ENCODE measurements at places on chromosomes 5 and 9.
A peak's percentile ranks its signal among the peaks of the same experiment; 100 is the strongest.

DNA sequence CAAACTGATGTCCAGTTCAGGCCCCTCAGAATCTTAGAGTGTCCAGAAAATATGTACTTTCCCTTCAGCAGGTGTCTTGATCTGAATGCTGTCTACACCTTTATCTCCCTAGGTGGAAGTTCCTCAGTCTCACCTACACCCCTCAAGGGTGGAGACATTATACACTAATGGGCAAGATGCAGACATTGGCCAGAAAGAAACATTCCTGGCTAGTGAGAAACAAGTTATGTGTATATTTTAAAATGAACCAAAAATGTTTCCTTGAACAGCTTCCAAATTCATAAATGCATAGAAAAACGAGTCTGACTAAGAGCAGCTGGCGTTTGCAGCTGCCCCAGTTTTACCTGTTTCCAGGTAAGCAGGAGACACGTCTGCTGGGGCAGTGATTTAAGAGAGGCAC, 140.5 kb upstream of the IRX4 start:
- no peak for DNase-seq

GRCh38 chr5:1959231-1959630, 76.5 kb upstream of the IRX4 start:
- no peak for DNase-seq

- DNase-seq, result no peak
Observed at GRCh38 chr9:126872516-126872915, 12.1 kb downstream of the ZBTB34 start.

DNA sequence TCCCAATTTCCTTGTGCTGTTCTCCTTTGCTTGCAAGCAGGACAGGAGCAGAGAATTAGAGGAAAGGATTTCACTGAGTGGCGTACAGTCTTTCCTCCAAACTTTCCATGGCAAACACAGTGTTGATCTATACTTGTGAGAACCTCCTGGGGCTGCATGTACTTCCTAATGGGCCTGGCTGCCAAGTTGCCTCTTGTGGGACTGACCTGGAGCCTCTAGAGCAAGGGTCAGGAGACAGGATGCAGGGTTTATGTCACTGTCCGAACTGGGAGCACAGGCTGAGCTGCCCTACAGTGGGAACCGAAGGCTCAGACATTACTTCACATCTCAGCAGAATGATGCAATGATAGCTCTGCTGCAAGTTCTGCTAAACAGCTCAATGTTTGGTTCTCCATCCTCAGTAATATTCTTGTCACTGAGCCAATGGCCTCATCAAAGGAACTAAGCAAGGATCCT, 102.3 kb downstream of the ENC1 start:
- no peak for DNase-seq

GRCh38 chr5:129716235-129716634, 31.7 kb upstream of the MINAR2 start:
- DNase-seq, result no peak

DNA sequence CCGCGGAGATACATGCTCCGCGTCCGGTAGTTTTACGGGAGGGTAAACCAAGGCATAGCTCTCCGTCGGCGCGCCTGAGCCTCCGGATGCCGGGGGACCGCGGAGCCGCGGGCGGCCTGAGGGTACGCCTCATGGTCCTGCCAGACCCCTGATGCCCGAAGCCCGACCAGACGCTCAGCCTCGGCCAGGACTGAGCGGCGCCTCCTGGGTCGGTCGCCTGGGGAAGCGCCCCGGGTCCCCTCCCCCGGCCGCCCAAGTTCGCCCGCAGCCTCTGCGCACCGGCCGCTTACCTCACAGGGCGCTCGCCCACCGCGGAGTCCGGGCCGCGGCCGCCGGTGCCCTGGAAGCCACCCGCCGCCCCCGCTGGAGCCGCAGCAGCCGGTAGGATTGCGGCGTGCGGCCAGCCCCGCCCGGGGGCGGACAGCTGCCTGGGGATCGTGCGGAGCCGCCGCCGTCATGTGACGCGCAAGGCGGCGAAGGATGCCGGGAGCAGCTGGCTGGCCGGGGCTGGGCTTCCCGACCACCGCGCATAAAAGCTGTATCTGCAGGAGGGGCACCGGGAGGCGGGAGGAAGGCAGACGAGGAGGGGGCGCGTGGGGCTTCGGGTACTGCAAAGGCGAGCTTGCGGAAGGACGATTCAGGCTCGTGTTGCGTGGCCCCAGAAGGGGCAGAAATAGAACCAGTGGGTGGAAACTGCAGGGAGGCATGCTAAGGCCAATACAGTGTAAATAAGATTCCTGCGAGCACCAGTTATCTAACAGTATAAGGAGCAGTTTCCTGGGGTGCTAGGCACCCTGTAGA, at the start of gene FBXO10:
Gene FBXO10 (minus strand): TSS at position 460 of the 801 bp plus-strand sequence. CDS start 34,612 bp downstream, outside the sequence.
- peak; percentile 88 for DNase-seq

- DNase-seq, result no peak
Observed at GRCh38 chr5:95780597-95780996, 41.9 kb downstream of the GLRX start.

GRCh38 chr9:14515571-14516198, 177.5 kb downstream of the ZDHHC21 start:
- no peak for DNase-seq

- no peak for DNase-seq
Observed at GRCh38 chr5:100772006-100772405, 131.1 kb downstream of the ST8SIA4 start.

- no peak for DNase-seq
Observed at GRCh38 chr5:166370928-166371690, 1920.3 kb upstream of the WWC1 start.

GRCh38 chr9:71213633-71214032, 92.2 kb upstream of the TRPM3 start:
- no peak for DNase-seq

DNA sequence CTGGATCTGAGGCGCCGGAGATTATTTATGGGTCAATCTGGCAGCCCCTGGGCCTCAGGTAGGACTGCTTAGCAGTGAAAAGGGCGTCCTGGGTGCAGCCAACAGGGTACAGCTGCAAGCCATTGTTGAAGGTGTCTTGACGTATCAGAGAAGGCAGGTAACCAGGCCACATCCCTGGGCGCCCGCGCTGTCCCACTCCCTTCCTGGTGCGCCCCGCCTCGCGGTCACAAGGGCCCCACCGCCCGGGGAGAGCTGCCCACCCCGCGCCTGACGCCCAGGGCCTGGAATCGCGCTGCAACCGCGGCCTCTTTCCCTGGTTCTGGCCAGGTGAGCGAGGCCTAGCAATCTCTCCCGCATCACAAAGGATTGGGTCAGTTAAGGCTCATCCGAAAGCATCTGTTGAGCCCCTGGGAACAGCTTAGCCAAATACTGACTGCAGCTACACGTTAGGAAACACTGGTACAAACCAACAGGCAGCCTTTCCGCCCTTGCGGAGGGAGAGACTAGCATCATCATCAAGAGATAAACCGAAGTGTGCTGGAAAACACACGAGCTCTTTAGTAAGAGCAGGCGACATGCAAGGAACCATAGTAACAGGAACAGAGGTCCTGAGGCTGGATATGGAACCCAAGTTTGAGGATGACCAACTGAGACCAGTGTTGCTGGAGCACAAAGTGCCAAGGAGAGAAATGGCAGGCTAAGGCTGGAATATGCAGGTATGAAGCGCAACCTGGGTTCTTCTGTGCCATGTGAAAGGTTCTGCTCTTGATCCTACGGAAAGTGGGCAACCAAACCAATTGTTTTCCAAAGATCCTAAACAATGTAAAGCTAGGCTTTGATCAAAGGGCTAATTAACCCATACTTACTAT, 3.6 kb downstream of the RPS23 start:
- DNase-seq, result no peak

GRCh38 chr5:77629509-77630113, 8.9 kb downstream of the OTP start:
- DNase-seq, result no peak

- DNase-seq, result no peak
Observed at GRCh38 chr9:128706671-128707381, 4.5 kb downstream of the PKN3 start.

GRCh38 chr5:73387149-73387591, 61.4 kb downstream of the FOXD1 start:
- no peak for DNase-seq

GRCh38 chr5:1227667-1228066, 2.5 kb downstream of the SLC6A18 start:
- DNase-seq, result no peak

- no peak for DNase-seq
Observed at GRCh38 chr9:36110434-36110833, 26.1 kb upstream of the GLIPR2 start.

DNA sequence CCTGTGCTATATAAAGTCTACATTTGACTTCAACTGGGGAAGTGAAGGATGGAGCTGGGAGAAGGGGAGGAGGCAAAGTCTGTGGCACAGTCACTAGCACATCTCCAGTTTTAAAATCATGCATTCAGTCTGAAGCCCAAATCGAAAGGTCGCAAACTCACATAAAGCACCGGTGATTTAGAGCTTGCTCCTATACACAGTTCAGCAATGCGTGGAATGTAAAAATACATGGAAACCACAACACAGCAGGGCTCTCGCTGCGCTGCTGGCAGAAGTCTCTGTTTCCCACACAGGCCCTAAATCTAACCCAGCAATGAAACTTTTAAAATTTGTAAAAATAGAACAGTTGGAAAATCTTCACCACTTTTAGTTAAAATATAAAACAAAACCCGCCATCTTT, 68.2 kb downstream of the EBF1 start:
- no peak for DNase-seq

GRCh38 chr5:179830818-179831468, 10.2 kb downstream of the SQSTM1 start:
- DNase-seq, result no peak

DNA sequence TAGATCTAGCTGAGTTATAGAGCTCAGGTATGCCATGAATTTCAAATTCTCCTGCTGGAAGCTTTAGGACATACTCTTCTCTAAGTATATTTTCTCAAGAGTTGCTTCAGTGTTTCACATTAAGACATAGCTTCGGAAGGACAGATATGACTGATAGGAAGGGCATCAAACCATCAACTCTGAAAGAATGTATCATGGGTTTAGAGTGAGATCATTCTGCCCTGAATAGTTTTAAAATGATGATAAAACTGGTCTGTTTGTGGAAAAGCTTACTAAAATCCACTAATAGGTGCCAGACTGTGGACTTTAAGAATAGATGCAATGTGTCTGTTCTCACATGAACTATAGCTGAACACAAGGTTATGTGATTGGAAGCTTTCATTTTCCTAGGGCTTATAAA, 8.4 kb downstream of the SPEF2 start:
- no peak for DNase-seq

GRCh38 chr5:32421075-32421474, 23.5 kb downstream of the ZFR start:
- no peak for DNase-seq

DNA sequence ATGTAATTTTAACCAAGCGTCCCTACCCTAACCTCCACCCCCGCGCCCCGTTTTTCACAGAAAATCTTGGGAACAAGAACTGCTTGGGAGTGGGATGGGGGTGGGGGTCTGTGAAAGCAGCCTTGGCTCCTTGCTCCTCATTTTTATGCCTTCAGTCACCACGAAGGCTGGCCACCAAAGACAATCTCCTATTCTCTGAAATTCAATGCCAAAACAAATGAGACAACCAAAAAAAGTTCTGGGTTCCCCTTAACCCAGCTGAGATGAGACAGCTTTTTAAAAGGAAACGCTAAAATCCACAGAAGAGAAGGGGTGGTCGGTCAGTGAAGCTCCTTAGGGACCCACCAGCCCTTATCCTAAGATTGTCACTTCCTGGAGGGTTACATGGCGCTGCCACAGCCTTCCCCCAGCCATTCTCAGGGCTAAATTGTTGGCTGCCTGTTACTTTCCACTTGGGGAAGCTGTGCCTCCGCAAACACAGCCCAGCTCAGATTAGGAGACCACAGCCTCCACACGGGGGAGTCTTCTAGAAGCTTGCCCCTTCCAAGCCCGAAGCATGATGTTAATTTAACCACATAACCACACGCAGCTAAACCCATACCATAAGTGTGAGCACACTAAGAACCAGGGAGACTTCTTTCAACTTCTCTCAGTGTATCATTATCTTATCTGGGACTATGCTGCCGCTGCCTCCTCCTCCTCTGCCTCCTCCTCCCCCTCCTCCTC, 136.3 kb downstream of the FOXD1 start:
- DNase-seq, result no peak
